ENCODE measurements at places on chromosomes 11 and 22.

DNA sequence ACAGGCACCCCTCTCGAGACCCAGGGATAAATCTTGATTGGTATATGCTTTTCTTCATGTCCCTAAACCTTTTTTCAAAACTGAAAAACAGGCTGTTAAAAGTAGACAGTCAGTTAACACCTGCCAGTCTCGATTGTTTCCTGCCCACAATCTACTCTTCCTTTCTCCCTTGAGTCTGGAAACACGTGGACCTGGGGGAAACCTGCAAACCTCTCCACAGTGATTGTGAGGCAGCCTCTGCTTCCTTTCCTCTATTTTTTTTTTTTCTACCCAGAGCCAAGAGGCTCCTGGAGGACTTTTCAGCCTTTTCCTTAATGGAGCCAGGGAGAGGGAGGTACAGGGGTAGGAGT is 69.4 kb upstream of the CLMP start:
- DNase-seq, result no peak

DNA sequence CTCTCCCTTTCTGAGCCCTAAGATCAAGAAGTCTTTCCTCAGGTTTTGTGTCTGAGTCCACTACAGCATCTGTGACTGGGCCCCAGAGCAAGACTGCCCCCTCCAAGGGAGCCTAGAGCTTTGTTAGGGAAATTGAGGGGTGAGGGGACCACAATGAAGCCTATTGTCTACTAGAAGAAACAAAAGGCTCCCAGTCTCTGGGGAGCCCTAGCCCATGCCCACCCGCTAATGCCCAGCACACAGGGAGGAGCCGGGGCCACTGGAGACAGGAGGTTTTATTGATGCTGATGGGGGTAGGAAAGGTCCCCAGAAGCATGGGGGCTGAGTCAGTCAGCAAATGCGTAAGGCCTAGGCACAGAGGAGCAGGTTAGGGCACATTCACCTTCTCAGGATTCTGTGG is 14.0 kb downstream of the RHOG start:
- DNase-seq, result no peak

DNA sequence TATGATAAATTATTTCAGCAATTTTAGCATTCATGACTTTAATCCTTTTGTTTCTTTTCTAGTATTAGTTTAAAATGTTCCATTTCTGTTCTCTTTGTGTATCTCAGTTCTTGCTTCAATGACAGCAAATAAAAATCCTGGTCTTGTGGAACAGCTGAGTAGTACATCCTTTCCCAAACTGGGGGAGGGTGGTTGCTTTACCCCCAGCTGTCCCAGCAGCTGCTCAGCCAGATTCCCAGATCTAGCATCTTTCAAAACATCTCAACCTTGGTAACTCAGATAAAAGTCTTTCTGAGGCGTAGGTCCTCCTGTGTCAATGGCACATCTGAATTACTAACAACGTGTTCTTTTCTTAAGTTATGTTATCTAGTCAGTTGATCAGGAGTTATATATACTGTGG is 72.2 kb upstream of the GRK2 start:
- DNase-seq, result no peak

DNA sequence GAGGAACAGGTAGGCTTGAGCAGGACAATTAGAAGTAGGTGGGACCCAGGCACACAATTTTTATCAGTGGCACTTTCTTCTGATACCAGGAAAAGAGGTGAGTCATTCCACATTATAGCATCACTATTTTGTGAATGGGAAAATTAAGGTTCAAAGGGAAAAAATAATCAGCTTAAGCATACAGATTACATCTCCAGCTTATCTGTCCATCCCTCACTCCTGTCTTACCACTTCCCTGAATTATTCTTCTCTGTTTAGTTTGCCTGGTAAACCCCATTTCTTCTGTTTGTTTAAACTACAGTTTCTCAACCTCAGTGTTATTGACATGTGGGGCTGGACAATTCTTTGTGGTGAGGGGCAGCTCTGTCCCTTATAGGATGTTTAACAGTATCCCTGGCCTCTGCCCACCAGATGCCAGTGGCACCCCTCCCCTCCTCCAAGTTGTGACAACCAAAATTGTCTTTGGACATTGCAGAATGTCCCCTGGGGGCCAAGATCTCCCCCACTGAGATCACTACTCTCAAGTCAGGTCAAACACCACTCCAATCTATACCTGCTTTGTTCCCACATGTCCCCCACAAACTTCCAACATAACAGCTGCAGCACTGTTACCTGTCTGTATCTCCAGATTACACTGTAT is 8.5 kb upstream of the XBP1 start:
- no peak for DNase-seq

DNA sequence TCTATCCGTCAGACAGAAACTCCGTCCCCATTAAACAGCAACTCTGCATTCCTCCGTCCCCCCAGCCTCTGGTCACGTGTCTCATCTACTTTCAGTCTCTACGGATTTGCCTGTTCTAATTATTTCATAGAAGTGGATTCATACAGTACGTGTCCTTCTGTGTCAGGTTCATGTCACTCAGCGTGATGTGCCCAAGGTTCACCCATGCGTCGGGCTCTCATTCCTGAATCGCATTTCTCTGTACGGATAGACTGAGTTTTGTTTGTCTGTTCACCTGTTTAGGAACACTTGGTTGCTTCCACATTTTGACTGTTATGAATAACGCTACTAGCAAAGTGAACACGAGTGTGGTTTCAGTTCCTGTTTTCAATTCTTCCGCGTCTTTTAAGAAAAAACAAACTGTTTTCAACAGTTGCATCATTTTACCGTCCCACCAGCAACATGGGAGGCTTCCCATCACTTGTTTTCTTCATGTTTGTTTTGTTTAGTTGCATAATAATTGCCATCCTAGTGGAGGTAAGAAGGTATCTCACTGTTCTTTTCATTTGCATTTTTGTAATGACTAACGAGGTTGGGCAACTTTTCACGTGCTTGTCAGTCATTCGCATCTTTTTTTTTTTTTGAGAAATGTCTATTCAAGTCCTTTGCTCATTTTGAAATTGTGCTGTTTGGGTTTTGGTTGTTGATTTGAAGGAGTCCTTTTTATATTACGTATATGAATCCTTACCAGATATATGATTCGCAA is 8.9 kb upstream of the NLRP6 start:
- no peak for DNase-seq

DNA sequence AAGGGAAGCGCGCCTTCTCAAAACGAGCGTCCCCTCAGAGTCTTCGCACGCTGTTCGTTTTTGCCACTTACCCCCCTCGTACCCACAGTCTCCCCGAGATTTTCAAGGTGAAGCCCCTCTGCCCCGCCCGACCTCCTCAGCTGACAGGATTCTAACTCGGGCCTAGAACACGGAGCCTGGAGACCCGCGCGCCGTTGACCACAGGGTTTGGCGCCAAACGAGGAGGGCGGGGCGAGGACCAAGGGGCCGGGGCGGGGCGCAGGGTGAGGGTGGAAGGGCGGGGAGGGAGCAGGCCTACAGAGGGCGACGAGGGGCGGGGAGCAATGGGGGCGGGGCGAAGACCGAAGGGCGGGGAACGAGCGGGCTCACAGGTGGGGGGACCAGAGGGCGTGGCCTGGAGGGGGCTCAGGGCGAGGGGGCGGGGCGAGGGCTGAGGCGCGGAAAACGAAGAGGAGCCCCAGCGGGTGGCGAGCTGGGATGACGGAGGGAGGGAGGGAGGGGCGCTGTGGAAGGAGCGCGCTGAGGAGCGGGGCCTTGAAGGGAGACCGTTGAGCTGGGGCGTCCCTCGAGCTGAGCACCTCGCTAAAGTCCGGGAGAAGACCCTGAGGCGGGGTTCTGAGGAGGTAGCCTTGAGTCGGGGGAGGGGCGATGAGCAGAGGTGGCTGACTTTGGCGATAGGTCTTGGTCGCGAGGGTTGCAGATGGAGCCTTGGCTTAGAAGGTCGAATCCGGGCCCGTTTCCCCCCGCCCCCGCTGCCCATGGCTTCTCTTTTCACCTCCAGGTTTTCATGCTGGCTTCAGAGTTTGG is at the start of gene DMC1:
DMC1 (minus strand) TSS at position 212 of the 807 bp plus-strand sequence. CDS start 1,927 bp downstream, outside the sequence.
- peak; percentile 55 for DNase-seq

- no peak for DNase-seq
These were observed 8.7 kb upstream of the LTO1 start for GRCh38 chr11:69683764-69684333.

DNA sequence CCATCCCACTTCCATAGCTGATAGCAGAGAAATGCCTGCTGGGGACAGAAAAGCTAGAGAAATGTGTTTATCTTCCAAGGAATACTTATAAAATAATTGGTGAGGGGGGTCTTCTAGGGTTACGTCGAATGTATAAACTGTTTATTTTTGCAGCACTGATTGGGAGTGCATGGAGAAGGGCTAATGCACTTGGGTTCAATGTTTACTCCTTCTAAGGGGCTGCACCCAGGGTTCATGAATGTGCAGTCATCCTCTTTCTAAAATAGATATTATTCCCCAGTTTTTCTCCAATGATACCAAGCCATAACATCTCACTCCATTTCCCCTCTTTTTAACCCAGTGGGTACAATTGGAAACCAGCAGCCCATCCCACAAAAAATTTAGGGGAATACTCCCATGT is 336.9 kb downstream of the ETS1 start:
- DNase-seq, result no peak

DNA sequence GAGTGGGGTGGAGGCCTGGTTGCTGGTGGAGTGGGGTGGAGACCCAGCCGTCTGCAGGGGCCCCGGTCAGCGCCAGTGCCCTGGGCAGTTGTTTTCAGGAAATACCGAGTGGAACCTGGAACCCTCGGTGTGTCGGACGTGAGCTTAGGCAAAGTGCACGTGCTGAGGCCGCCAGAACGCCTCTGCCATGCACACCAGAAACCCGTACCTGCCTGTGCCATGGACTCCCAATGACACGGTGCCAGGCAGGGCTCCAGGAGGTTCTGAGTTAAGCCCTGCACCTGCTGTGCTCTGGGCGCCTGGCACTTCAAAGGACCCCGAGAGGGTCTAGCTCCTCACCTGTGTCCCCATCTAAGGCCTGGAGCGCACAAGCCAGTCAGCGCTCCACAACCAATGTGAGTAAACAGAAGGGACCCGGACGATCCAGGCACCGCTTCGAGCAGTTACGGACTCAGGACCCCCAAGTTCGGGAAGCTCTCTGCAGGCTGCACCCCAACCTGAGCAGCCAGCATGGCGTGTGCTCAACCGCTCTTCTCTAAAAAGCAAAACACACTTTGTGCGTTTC is 12.3 kb downstream of the TOLLIP start:
- DNase-seq, result no peak

GRCh38 chr22:45760682-45761081 is 89.0 kb downstream of the ATXN10 start:
- no peak for DNase-seq

Measured in esophagus squamous epithelium (tissue), 5 donors.